Forelimb muscle (tissue), 1 donor: ENCODE measurements at places on chromosomes 5 and 9.

- DNase-seq = no peak
These were observed 77.0 kb upstream of the ZFAND5 start for GRCh38 chr9:72441848-72442607.

DNA sequence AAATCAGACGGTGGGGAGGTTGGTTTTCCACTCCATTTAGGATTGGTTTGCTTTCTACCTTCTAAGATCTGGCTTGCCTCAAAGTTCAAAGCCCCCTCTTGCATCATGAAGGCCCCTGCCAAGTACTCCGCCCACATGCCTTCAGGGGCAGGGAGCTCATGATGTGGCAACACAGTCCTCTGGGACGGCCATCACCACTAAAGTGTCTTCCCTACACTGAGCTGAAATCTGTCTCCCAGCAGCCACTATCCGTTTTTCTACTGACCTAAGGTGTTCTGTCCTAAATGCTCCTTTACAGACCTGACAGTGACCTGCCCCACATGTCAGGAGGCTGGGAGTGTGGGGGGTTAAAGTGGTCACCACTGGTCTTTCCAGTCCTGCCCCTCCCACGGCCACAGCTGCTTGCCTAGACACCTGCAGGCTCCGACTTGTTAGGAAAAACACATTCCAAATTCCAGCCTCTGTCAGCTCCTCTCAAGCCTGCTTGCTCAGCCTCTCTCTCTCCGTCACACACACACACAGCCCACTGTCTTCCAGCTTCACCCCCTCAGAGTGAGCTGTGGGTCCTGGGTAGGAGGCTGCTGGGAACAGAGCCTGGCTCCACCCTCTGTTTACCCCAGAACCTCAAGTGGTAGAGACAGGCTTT lies 44.9 kb downstream of the SHB start:
- no peak for DNase-seq

- no peak for DNase-seq
These were observed 207.2 kb downstream of the ENC1 start for GRCh38 chr5:74433255-74433895.

DNA sequence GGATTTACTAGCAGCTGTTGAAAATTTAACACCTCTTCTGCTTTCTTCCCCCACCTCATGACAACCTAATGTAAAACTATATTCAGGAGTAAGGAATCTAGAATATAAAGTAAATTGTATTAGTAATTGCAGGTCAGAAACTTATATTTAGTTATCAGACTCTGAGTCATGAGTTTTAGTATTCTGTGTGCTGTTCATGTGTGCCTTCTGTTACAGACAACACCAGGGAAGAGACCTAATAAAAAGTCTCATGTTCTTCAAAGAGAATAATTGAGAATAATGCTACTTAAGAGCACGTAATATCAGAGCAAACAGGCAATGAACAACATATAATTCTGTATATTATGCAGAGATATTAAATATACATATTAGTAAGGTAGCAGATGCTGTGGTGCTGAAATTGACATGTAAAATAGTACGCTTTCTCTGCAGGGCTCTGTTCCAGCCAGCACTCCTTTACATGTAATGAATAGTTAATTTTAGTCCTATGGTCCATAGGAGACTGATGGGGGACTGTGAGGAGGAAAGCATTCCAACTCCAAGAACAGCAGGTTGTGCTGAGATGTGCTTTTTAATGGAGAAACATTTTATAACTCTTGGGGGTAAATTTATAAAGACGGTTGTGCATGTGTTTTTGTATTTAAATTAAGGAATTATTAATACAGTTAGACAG lies 106.4 kb downstream of the ZSWIM6 start:
- DNase-seq = no peak

DNA sequence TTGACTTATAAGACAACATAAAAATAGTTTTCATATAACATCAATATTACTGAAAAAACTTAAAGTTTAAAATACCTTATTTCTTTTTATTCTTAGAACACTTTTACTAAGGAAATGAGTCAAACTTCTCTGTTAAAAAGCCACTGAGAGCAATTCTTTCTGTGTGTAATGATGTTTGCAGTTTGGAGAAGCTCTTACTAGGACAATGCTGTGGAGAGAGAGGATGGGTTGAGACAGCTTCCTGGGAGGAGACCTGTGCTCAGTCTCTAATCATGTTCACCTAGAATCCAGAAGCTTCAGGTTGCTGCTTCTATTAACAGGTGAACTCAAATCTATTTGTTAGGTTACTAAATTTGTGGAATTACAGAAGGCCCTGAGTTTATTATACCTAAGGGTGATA lies 198.5 kb downstream of the DNAH5 start:
- no peak for DNase-seq

- DNase-seq = no peak
These were observed 65.5 kb downstream of the ACO1 start for GRCh38 chr9:32449969-32450368.

DNA sequence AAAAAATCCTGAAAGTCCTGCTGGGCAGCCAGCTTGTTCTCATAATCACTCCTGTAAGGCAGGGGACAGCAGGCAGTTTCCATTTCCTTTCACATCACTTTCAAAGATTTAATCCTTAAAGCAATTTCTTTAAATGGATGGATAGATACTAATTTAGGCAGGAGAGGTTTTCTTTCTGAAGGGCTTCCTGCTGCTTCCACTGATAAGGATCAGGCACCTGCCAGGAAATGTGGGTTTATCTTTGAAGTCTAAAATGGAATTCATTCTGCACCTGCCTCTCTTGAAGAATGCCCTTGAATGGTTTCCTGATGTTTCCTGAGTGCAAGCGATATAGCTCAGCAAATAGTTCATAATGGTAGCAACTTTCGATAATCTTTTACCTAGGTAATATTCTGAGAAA lies 64.5 kb downstream of the STARD4 start:
- no peak for DNase-seq

- no peak for DNase-seq
These were observed 113.5 kb upstream of the SARDH start for GRCh38 chr9:133851693-133852092.

DNA sequence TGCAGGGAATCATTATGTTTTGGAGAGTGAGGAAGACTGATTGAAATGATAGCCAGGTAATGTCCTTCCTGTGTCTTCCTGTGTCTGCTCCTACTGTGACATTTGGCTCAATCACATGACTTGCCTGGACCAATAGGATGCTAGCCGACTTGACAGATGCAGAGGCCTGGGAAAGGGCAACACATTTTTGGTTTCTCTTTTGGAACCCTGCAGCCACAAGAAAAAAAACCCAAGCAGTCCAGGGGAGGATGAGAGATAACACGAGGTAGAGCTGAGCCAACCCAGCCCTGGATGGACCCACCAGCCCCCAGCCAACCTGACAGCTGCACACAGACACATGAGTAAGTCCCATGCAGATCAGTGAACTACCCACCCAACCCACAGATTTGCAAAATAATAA lies 256.1 kb upstream of the SMARCA2 start:
- no peak for DNase-seq

DNA sequence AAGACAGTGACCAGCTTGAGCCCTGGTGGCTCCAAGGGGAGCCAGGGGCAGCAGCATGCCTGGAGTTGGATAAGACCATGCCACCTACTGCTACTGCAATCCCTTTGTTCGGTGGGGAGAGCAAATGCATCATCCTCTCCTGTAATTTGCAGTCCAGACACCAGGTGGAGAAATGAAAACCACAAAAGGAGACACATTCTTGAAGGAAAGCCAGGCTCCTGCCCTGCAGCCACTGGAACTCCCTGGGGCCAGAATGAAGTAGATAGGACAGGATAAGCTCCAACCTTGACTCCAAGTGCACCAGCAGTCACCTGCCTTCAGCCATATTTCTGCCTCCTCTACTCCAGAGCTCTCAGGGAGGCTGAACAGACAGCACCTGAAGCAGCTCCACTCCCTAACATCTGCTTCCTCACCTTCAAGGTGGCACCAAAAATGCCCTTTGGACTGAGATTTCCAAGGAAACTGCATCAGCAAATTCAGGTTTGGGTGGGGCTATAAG lies 65.1 kb upstream of the IQGAP2 start:
- no peak for DNase-seq

GRCh38 chr5:166127766-166128570 lies 2163.5 kb upstream of the WWC1 start:
- no peak for DNase-seq
